ENCODE measurements at places on chromosomes 7 and 10.

- DNase-seq = no peak
Observed at GRCh38 chr10:88209837-88210561, 346.6 kb downstream of the PTEN start.

DNA sequence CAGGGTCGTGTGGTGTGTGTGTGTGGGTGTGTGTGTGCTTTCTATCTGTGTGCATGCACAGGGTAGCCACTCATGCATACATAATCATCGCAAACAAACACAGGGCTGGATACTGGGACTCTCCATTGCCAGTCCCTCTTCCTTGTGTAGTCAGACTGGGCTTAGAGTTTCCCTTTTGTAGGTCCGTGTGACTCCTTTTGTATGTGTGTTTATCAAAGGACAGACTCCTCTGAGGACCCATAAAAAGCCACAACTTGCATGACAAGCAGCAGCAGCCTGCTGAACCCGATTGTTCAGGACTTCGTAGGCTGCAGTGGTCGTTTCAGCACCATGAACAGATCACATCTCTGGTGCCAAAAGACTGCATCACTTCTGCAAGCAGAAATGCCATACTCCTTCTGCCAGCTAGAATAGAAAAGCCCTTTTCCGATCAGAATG is 895 bp downstream of the VSTM2A start:
- no peak for DNase-seq

- no peak for DNase-seq
Observed at GRCh38 chr7:51175316-51175991, 141.2 kb downstream of the COBL start.

GRCh38 chr7:48681006-48681405 is 243.3 kb upstream of the CDC14C start:
- DNase-seq = no peak

DNA sequence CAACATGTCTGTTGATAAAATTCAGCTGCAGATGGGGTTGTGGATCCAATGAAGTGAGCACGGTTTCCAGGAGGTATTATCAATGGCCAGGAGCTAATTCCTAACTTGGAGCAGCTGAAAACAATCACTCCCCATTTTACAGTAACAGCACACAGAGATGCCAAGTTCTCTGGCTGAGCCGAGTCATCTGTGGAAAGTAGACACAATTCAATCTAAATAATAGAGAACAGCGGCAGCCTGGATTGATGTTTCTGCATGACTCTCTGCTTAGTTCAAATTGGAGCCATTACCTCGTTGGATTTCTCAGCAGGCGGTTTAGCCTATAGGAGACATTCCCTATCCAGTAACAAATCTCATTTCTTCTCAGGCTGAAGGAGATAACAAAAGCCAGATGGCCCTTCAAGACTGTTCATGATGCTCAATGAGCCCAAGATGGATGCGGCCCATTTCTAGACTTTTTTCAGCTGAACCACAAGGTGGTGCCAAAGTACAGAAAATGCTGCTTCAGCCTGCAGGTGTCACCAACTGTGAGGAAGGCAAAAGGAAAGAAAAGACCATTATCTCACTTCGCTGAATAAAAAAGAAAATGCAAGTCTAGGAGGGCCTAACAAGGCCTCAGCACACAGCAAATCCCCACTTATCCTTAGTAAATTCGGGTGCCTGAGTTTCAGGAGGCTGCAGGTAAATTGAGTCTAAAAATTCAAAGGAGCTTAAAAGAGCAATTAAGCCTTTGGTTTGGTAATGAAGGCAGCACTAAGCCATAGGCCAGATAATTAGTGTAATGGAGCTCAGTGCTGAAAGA is 83.7 kb downstream of the SLC16A9 start:
- peak; percentile 5 for DNase-seq

DNA sequence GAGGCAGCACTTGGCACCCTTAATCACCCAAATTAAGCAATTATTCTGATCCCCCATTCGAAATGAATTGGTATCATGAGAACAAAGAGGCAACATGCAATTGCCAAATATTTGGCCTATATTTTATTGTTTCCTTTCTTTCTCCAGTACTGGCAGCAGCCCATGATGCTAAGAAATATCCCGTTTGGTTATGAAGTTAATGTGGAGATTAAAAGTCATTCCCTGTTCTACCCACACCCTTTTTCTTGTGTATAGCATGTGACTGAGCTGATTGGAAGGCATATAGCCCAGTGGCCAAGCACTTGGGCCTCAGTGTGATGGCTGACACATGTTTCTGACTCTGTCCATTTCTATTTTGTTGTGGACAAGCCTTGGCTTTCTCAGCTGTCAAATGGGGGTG is 692.3 kb upstream of the GALNT17 start:
- no peak for DNase-seq

DNA sequence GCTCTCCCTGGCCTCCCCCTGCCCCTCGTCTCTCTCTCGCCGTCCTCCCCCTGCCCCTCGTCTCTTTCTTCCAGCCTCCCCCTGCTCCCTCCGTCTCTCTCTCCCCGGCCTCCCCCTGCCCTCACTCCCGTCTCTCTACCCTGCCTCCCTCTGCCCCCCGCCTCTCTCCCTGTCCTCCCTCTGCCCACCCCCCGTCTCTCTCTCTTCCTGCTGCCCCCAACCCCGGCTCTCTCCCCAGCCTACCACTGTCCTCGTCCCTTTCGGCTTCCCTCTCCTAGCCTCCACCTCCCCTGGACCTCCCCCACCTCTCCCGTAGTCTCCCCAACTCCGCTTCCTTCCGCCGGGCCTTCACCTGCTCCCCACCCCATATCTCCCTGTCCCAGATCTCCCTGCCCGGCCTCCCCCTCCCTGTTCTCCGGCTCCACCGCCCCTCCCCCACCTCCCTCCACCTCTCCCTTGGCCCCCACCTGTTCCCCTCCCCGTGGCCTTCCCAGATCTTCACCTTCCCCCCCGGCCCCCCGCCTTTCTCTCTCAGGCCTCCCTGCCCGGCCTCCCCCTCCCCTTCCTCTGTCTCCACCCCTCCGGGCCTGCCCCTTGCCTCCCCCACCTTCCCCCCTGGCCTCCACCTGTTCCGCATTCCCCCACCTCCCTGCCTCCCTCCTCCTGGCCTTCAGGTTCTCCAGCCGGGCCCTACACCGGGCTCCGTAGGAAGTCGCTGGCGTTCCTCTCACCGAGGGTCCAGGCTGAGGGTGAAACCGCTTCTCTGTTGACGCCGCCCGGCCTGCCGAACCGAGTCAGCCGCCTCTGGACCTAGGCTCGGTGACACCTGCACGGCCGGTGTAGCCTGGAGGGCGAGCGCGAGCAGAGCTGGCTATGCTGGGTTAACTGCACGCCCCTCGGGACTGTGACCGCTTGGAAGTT is 1.2 kb downstream of the GET4 start:
- no peak for DNase-seq

DNA sequence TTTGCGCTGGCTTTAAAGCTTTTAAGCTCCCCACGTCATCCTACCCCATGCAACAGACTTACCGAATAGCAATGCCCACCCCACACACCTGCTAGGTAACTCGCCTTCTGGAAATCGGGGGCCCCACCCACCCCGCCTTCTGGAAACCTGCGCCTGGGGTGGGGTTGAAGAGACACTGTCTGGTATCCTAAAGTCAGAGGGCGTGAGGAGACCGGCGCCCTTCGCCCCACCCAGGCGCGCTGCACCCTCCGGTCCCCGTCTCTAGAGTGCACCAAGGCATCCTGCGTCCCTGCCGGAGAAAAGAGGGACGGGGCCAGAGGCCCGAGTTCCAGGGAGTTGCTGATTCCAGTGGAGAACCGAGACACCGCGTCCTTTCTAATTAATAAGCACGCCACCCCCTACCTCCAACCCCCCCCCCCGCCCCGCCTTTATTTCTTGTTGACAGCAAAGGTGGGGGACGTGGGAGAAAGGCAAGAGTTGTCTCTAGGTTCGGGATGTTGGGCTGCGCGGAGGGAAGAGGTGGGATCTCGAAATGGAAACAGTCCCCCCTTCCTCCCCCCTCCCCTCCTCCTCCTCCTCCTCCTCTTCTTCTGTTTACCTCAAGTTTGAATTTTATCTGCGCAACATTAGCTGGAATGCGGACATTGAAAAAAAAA is 220.9 kb upstream of the MKLN1 start:
- peak; percentile 46 for DNase-seq

- no peak for DNase-seq
Observed at GRCh38 chr7:107014387-107015023, 30.0 kb upstream of the PRKAR2B start.

DNA sequence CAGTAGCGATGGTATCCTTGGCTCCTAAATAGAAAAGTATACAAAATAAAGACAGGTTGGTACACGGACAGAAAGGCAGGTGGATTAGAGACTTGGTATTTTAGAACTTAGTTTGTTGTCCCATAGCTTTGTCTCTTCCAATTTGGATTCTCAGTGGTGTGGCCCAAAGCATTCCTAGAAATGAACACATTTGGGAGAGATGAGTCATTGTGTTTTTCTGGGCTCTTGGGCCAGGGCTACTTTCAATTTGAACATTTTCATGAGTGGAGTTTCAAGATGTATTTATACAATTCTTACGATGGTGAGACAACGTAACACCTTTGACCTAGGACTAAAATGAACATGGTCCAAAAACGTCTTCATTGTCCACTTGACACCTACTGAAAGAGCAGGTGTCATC is 225.1 kb upstream of the YAE1 start:
- DNase-seq = no peak

Measured in stimulated activated CD4-positive, alpha-beta T cell treated with anti-CD3 and anti-CD28 coated beads, Interleukin-4, amount 100 ng/mL, for 4 hours (primary cell).